ENCODE measurements at places on chromosomes 5 and 9. TPM values are rescaled to one million over a fixed set of nuclear protein-coding genes. Genes with fewer than 3 reads are reported as not detected.

GRCh38 chr9:120583958-120584369 lies 4.0 kb upstream of the CDK5RAP2 start:
- no peak for DNase-seq

DNA sequence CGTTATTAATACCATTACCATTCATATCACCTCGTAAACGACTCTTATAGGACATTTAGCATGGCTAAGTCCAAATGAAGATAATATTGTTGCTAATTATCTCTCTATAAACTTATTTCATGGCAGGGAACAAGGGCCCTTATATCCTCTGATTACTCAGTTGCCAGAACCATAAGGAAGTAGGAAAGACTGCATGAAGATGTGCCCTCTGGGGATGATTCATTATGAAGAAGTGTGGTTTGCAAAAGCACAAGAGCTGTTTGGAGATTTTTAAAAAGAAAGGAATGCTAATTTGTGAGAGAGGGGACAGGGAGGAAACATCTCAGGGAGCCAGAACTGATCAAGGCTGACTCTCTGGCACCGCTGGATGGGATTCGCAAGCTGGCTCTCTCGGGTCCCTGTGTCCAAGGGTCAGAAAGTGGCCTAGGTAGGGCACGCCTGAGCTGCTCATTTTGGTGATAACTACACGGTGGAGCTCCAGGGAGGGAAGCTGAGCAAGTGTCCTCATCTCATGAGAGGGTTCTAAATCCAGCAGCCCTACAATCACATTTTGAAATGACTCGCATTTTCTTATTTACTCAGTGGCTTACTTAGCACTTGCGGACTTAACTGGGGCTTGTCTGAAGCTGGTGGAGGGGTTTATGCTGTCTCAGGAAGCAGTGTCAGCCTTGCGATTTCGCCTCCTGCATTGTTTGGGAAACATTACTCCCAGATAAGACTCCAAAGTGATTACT lies 136.8 kb downstream of the C5orf15 start:
- DNase-seq: no peak

DNA sequence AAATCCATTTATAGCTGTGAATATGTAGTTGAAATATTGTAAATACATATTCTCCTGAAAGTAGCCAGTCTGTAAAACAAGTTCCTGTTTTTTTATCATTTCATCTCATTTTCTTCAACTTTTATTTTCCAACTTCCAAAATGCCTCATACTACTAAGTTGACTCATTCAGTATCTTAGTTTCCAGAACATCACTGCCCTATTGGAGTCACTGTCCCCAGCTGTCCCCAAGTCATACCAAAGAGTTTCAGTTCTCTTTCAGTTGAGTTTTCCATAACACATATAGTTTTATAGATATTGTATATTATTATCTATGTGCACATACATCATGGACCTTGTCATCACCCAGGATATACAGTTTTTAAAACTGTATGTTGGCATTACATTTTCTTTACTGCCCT lies 261.7 kb downstream of the CDH12 start:
- DNase-seq: no peak

DNA sequence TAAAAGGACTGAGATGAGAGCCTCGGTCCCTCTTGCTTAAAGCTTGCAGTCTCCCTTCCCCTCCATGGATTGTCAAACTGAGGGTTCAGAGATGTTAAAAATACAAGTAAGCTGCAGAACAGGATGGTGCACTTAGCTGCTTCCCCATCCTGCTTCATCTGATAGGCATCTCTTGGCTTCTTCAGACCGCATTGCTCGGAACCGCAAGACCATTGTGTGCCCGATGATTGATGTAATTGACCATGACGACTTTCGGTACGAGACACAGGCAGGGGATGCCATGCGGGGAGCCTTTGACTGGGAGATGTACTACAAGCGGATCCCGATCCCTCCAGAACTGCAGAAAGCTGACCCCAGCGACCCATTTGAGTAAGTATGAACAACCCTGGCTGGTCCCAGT lies 65.5 kb upstream of the SAP30L start:
- no peak for DNase-seq

GRCh38 chr9:18274693-18275092 lies 199.3 kb upstream of the ADAMTSL1 start:
- no peak for DNase-seq

DNA sequence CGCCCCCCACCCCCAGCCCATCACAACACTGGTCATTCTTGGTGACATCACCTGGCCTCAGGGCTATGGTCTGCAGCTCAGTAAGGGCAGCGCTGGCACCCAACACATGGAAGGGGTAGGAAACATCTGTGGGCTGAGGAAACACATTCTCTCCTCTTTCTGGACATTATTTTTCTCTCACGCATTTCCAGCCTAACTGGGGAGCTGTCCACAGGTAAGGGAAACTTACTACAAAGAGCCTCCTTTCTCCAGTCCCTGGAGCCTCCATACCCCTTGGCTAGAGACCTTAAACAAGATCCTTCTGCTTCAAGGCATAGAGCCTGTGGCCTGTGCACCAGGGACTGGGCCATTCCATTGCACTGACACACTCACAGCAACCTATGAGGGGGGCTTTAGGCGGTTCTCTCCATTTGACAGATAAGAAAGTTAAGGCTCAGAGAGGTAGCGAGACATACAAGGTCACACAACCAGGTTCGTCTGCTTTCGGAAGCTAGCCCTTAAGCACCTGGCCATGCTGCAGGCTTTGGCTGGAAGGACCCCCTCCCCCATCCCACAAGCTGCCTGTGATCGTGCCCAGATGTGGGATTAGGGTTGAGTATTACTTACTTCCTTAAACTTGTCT lies 40.7 kb downstream of the CXXC5 start:
- DNase-seq: no peak

DNA sequence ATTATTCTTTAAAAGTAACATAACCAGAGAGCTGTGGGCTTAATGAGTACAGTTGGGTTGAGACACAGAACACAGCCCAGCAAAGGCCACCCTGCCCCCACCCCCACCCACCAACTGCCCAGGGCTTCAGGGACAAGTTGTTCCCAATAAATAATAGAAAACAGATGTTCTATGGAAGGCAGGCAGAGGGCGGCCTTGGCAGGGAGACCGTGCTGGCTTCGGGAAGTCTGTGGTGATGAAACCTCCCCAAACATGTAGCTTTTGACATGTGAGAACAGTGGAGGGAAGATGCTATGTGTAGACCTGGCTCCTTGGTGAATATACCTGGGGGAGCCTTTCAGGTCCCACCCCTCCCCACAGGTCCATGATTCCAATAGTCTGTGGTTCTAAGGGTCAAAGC lies 10.0 kb downstream of the TRAF1 start:
- no peak for DNase-seq

Gene TTC23L
- not detected for total RNA-seq

Gene GABRA6
- total RNA-seq: not detected

Gene SPEF2
- total RNA-seq: 7.4 TPM

All from spleen (tissue), 13 donors.